Type B pancreatic cell (in vitro differentiated cells): ENCODE measurements at places on chromosomes 12 and 14.

- no peaks in the 10 kb centered on the region for H3K36me3 ChIP-seq
- no peak overlapping the region for H3K27ac ChIP-seq
- H3K4me3 ChIP-seq, result no peak overlapping the region
- DNase-seq, result no peak
Measured at GRCh38 chr14:36367985-36368774, 47.7 kb upstream of the MBIP start.

DNA sequence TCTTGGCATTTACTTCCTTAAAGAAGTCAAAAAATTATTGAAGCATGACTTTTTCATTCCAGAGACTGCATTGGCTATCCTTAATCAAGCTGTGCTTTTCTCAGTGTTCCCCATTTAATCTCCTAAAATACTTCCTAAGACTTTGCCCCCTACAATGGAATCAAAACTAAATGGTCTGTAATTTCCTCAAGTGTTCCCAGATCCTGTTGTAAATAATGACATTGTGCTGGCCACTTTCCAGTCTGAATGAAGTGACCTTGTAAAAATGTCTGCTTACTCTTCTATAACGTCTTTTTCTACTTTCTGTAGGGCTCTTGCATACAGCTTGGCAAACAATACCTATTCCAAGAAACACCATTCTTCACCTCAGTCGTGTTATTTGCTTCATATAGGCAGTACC is 45.3 kb upstream of the MBIP start:
- H3K4me3 ChIP-seq, result no peak overlapping the region
- H3K4me1 ChIP-seq, result no peaks in the 10 kb centered on the region
- H3K36me3 ChIP-seq, result no peaks in the 10 kb centered on the region
- H3K27ac ChIP-seq, result no peak overlapping the region
- no peak for DNase-seq

DNA sequence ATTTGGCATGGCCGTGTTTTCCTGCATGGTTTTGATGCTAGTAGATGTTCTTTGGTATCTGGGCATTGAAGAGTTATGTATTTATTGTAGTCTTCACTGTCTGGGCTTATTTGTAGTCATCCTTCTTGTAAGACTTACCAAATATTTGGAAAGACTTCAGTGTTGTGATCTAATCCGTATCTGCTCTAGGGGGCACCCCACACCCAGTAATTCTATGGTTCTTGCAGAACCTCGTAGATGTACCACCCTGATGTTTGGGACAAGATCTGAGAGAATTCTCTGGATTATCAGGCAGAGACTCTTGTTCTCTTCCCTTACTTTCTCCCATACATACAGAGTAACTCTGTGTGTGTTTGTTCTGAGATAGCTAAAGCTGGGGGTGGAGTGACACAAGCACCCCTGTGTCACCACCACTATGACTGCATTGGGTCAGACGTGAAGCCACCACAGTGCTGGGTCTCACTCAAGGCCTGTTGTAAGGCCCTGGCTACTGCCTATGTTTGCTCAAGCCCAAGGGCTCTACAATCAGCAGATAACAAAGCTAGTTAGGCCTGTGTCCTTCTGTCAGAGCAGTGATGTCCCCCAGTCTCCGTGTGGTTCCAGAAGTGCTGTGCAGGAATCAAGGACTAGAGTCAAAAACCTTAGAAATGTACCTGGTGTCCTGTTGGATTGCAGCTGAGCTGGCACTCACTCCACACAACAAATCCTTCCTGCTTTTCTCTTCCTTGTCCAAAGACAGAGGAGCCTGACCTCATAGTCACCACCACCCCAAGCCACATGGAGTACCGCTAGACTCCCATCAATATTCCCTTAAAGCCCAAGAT is 9.6 kb downstream of the RDH16 start:
- H3K27me3 ChIP-seq, result peaks cover 15% of the 10 kb centered on the region
- H3K4me3 ChIP-seq, result no peak overlapping the region
- no peak overlapping the region for H3K27ac ChIP-seq
- H3K4me1 ChIP-seq, result no peaks in the 10 kb centered on the region
- no peaks in the 10 kb centered on the region for H3K36me3 ChIP-seq
- DNase-seq, result no peak

DNA sequence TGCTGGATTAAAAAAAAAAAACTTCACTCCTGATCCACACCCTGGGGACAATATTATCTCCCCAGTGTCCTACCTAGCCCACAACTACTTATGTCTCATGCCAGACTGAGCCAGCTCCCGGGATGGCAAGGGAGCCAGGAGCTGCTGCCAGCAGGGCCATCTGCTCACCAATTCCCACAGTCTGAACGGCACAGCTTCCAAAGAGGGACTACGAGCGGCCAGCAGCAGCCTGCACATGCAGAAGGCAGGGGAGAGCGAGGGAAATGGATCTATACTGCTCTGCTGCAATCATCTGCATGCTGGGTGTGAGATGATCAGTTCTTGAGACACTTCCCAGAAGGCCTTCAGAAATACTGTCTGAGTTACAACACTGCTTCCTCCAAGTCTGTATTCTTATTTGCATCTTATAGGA is 11.1 kb downstream of the SSH1 start:
- no peak overlapping the region for H3K4me3 ChIP-seq
- DNase-seq, result no peak
- no peaks in the 10 kb centered on the region for H3K27me3 ChIP-seq
- peaks cover 31% of the 10 kb centered on the region for H3K36me3 ChIP-seq

- peak overlapping the region; percentile 38 for H3K27ac ChIP-seq
- peaks cover 4% of the 10 kb centered on the region for H3K36me3 ChIP-seq
- H3K27me3 ChIP-seq, result peaks cover 6% of the 10 kb centered on the region
Measured at GRCh38 chr12:6158749-6159148, 34.3 kb upstream of the VWF start.

DNA sequence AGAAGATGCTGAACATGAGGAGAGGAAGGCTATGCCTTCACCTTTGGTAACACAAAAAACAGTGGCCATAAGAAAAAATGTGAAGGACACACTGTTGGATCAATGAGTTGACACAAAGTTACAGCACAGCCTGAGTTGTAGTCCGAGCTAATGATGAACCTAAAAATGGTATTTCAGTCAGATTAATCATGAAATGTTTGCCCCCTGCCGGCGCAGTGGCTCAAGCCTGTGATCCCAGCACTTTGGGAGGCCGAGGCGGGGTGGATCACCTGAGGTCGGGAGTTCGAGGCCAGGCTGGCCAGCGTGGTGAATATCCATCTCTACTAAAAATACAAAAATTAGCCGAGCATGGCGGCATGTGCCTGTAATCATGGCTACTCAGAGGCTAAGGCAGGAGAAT is 1.3 kb upstream of the CAPRIN2 start:
- H3K36me3 ChIP-seq, result peaks cover 7% of the 10 kb centered on the region
- H3K4me3 ChIP-seq, result peak overlapping the region; percentile 97
- H3K27me3 ChIP-seq, result peaks cover 4% of the 10 kb centered on the region

DNA sequence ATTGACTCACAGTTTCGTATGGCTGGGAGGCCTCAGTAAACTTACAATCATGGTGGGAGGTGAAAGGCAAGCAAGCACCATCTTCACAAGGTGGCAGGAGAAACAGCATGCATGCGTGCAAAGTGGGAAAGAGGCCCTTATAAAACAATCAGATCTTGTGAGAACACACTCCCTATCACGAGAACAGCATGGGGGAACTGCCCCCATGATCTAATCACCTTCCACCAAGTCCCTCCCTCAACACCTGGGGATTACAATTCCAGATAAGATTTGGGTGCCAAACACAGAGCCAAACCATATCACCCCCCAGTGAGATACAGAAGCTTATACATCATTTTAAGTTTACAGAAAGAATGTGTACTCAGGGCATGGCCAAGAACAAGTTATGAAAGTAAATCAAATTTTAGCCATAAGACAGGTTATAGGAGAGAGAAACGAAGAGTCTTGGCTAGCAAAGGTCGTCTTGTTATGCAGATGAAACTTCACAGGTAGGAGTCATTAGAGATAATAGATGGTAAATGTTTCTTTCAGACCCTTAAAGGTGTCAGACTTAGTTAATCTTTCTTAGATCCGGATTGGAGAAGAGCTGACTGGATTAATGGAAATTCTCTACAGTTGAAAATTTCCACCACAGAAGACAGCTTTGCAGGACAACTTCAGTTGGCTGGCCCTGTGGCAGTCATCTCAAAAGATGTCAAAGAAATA is 79.8 kb upstream of the SEL1L start:
- no peaks in the 10 kb centered on the region for H3K36me3 ChIP-seq
- H3K27ac ChIP-seq, result no peak overlapping the region
- H3K27me3 ChIP-seq, result no peaks in the 10 kb centered on the region
- no peaks in the 10 kb centered on the region for H3K4me1 ChIP-seq

DNA sequence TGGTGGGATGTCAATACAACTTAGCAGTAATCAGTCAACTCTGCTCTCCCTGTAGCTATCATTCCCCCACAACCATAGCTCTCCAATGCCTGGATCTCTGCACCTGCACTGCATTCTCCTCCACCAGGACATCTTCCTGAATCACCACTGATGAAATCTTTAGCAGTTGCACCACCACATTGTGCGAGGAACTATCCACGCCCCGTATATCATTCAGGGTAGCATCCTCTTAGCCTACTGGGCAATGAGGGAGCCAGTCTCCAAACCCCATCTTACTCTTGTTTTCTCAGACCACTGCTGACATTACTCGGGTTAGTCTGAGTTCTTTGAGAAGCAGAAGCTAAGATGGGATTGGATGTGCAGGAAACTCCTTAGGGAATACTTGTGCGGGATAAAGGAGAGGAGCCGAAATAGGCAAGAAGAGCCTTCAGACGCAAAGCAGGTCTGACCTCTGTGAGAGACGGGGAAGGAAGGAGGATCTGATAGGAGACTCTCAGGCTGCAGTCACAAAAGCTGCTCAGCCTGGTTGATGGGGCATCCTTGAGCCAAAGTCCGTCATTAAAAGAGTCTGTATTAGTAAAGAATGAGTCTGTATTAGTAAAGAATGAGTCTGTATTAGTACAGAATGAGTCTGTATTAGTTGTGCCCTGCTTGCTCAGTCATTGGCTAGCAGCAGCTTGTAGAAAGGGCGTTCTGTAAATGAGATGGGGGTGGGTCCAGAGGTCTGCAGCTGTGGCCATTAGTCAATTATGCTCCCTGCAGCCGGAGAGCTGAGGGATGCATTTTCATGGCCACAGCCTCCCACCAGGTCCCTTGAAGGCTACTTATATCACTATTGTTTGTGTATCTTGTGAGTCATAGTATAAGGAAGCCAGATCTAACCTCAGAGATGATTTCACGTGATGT is 49.6 kb upstream of the RASSF3 start:
- H3K36me3 ChIP-seq, result no peaks in the 10 kb centered on the region
- H3K4me3 ChIP-seq, result peak overlapping the region; percentile 44
- H3K4me1 ChIP-seq, result peaks cover 14% of the 10 kb centered on the region
- no peak for DNase-seq
- H3K27me3 ChIP-seq, result no peaks in the 10 kb centered on the region
